GM12878 (cell line): ENCODE measurements at places on chromosomes 7 and 10. TPM values are rescaled to one million over a fixed set of nuclear protein-coding genes. Genes with fewer than 3 reads are reported as not detected.
A peak's percentile ranks its signal among the peaks of the same experiment; 100 is the strongest.

NME8 gene
- polyA plus RNA-seq: 0.20 TPM in 1 of 2 replicates, not detected in the other

GRM8 gene
- polyA plus RNA-seq: 0.46 TPM in 1 of 2 replicates, not detected in the other

RASSF4 gene
- polyA plus RNA-seq: 16.9 and 17.1 TPM in 2 replicates

MKI67 gene
- 143 and 148 TPM in 2 replicates for polyA plus RNA-seq

AKAP9 gene
- polyA plus RNA-seq: 42.0 and 46.8 TPM in 2 replicates

PTPRE gene
- polyA plus RNA-seq: 4.6 and 5.7 TPM in 2 replicates

RAB18 gene
- polyA plus RNA-seq: 98.8 and 101 TPM in 2 replicates

SUN1 gene
- polyA plus RNA-seq: 60.7 and 66.8 TPM in 2 replicates

SFRP5 gene
- polyA plus RNA-seq: not detected in 2 replicates

GRCh38 chr7:154482863-154483262, 430.7 kb downstream of the DPP6 start:
- no peaks in the 10 kb centered on the region for H3K4me1 ChIP-seq
- H3K4me3 ChIP-seq: no peak overlapping the region
- H3K36me3 ChIP-seq: no peaks in the 10 kb centered on the region
- no peak overlapping the region for H3K27ac ChIP-seq

GRCh38 chr10:89458784-89459183, 44.4 kb downstream of the IFIT5 start:
- DNase-seq: no peak
- no peaks in the 10 kb centered on the region for H3K4me1 ChIP-seq
- H3K27me3 ChIP-seq: peaks cover 2% of the 10 kb centered on the region
- H3K36me3 ChIP-seq: no peaks in the 10 kb centered on the region

DNA sequence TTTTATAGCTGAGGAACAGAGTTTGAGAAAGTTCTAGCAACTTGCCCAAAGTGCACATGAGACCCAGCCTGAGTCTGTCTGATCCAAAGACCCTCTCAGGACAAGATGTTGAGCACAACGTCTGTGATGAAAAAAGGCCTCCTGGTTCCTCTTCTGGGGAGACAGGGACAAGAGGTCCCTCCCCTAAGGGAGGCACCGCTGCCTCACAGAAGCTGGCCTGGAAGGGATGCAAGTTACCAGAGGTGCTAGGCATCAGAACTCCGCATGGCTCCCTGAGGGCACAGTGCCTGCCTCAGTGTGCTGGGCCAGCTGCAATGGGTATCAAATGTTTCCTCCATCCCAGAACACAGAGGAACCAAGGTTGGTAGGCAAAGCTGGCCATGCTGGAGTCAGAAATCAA, 302.4 kb downstream of the GRID1 start:
- no peak for DNase-seq
- H3K27ac ChIP-seq: no peak overlapping the region
- H3K4me1 ChIP-seq: no peaks in the 10 kb centered on the region
- no peak overlapping the region for H3K4me3 ChIP-seq
- H3K36me3 ChIP-seq: no peaks in the 10 kb centered on the region

- H3K4me3 ChIP-seq: no peak overlapping the region
- DNase-seq: no peak
- no peak overlapping the region for H3K27ac ChIP-seq
- H3K27me3 ChIP-seq: no peaks in the 10 kb centered on the region
- H3K4me1 ChIP-seq: no peaks in the 10 kb centered on the region
Observed at GRCh38 chr7:51619880-51620279, 303.3 kb upstream of the COBL start.

DNA sequence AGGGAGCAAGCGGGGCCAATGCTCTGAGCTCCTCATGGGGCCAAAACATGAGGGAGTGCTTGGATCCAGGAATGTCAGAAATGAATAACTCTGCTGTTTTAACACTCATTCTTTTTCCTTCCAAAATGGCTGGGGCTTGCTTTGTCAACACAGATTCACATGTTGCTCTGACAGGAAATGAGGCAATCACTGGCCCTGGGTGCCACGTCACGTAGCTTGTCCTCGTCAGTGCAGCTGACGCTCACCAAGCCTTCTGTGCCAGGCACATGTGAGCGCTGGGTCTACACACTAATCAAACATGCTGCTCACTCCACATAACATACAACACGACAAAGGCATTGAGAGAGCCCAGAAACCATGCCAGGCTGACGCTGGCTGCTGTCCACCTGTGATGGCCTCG, 198.9 kb downstream of the WDR37 start:
- H3K4me1 ChIP-seq: no peaks in the 10 kb centered on the region
- H3K4me3 ChIP-seq: no peak overlapping the region
- no peak for DNase-seq
- no peaks in the 10 kb centered on the region for H3K36me3 ChIP-seq
- no peaks in the 10 kb centered on the region for H3K27me3 ChIP-seq

GRCh38 chr10:22253580-22253882, 35.7 kb upstream of the EBLN1 start:
- H3K36me3 ChIP-seq: no peaks in the 10 kb centered on the region
- H3K4me3 ChIP-seq: peak overlapping the region; percentile 79; the same call in 1 of the 2 replicates
- no peak overlapping the region for H3K27ac ChIP-seq
- no peaks in the 10 kb centered on the region; the same call in 1 of the 2 replicates for H3K27me3 ChIP-seq

- no peak overlapping the region for H3K27ac ChIP-seq
- no peak for DNase-seq
- no peak overlapping the region for H3K4me3 ChIP-seq
- H3K4me1 ChIP-seq: no peaks in the 10 kb centered on the region
Observed at GRCh38 chr10:130559547-130559880, 423.3 kb downstream of the GLRX3 start.

GRCh38 chr7:131607291-131608115, 51.1 kb upstream of the PODXL start:
- no peak for DNase-seq
- no peaks in the 10 kb centered on the region for H3K36me3 ChIP-seq
- H3K4me1 ChIP-seq: no peaks in the 10 kb centered on the region
- no peak overlapping the region for H3K4me3 ChIP-seq
- peaks cover 4% of the 10 kb centered on the region; the same call in 1 of the 2 replicates for H3K27me3 ChIP-seq

DNA sequence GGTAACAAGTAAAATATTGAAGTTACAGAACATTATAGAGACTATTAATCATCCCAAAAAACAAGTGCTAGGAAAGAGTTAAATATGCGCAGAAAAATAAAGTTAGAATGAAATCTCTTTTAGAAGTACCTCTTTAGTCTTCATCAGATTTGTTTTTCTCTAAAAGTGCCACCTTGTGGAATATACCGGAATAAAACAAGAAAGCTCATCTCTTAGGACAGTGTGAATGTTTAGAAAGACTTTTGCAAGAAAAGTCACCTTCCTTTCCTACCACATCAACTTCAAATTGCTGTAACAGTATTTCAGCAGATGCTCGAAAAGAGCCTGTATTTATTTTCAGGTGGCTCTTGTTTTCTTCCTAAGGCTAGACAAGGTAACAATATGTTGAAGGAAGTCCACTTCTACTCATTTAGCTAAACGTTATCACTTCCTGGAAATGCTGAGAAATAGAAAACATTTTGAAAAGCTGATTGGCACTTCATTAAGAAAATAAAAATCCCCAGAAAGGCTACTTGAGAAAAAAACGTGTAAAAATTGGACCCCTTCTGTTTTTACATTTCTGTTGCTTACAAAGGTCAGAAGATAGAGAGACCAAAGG, 19.8 kb upstream of the FAM133B start:
- no peak overlapping the region for H3K27ac ChIP-seq
- no peaks in the 10 kb centered on the region for H3K27me3 ChIP-seq
- H3K36me3 ChIP-seq: peaks cover 3% of the 10 kb centered on the region
- no peak for DNase-seq
- H3K4me3 ChIP-seq: no peak overlapping the region

GRCh38 chr10:68781613-68782574, 45.4 kb upstream of the STOX1 start:
- 0 out of 2 replicates have a peak, but pooled peaks cover 6% of the 10 kb centered on the region for H3K4me1 ChIP-seq
- peaks cover 2% of the 10 kb centered on the region for H3K36me3 ChIP-seq
- no peak for DNase-seq
- no peak overlapping the region for H3K27ac ChIP-seq
- no peak overlapping the region for H3K4me3 ChIP-seq

DNA sequence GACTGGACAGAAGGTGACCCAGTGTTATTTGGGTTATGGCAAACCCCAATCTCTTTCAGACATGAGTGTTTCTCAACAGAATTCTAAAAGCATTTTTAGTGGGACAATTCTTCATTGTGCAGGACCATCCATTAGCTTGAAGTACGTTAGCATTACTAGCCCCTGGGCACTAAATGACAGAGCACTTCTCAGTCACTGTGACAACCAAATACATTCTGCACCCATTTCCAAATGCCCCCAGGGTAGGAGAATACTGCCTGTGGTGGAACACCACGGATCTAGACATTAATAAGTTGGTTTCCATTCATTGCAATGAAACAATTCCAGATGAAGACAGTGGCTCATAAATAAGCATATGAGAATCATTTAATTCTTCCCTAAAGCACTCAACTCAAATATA, 102.4 kb upstream of the FRMD4A start:
- no peak overlapping the region for H3K27ac ChIP-seq
- no peak for DNase-seq
- H3K27me3 ChIP-seq: no peaks in the 10 kb centered on the region
- no peaks in the 10 kb centered on the region for H3K4me1 ChIP-seq

- no peak for DNase-seq
- no peak overlapping the region for H3K27ac ChIP-seq
- H3K4me1 ChIP-seq: peaks cover 4% of the 10 kb centered on the region; the same call in 1 of the 2 replicates
Observed at GRCh38 chr10:35328404-35329037, 7.8 kb upstream of the CCNY start.

DNA sequence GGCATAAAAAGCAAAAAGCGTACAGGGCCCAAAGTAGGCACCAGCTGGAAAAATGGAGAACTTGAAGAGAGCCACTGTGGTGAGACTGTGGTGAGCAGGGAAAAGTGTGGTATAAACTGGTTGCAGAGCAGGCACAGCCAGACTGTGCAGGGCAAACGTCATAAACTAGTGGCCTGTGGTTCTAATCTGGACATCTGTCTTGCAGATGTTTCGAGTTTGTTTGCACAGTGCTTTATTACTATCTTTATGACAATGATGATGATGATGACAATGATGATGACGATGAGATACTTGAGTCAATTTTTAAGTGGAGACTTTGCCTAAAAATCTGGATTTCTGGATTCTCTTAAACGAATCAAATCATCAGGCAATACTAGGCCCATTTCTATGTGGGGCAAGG, 45.7 kb downstream of the SEMA3C start:
- no peak overlapping the region for H3K27ac ChIP-seq
- no peak for DNase-seq
- no peaks in the 10 kb centered on the region for H3K36me3 ChIP-seq
- no peak overlapping the region for H3K4me3 ChIP-seq
- H3K27me3 ChIP-seq: no peaks in the 10 kb centered on the region

GRCh38 chr10:58585435-58585834, 72.8 kb downstream of the BICC1 start:
- DNase-seq: no peak
- no peak overlapping the region for H3K27ac ChIP-seq
- no peak overlapping the region for H3K4me3 ChIP-seq
- H3K4me1 ChIP-seq: no peaks in the 10 kb centered on the region

GRCh38 chr10:52783726-52784125, 11.1 kb upstream of the MBL2 start:
- no peaks in the 10 kb centered on the region for H3K4me1 ChIP-seq
- H3K27ac ChIP-seq: no peak overlapping the region
- DNase-seq: no peak
- no peaks in the 10 kb centered on the region for H3K36me3 ChIP-seq

- H3K4me3 ChIP-seq: no peak overlapping the region
- no peaks in the 10 kb centered on the region for H3K4me1 ChIP-seq
- H3K27me3 ChIP-seq: no peaks in the 10 kb centered on the region
- H3K27ac ChIP-seq: no peak overlapping the region
- no peak for DNase-seq
Observed at GRCh38 chr10:8600192-8600591, 545.7 kb downstream of the GATA3 start.

GRCh38 chr7:35513828-35514227, 181.1 kb downstream of the HERPUD2 start:
- H3K27ac ChIP-seq: no peak overlapping the region
- H3K4me1 ChIP-seq: no peaks in the 10 kb centered on the region
- H3K36me3 ChIP-seq: no peaks in the 10 kb centered on the region
- H3K27me3 ChIP-seq: no peaks in the 10 kb centered on the region; the same call in 1 of the 2 replicates
- no peak for DNase-seq

DNA sequence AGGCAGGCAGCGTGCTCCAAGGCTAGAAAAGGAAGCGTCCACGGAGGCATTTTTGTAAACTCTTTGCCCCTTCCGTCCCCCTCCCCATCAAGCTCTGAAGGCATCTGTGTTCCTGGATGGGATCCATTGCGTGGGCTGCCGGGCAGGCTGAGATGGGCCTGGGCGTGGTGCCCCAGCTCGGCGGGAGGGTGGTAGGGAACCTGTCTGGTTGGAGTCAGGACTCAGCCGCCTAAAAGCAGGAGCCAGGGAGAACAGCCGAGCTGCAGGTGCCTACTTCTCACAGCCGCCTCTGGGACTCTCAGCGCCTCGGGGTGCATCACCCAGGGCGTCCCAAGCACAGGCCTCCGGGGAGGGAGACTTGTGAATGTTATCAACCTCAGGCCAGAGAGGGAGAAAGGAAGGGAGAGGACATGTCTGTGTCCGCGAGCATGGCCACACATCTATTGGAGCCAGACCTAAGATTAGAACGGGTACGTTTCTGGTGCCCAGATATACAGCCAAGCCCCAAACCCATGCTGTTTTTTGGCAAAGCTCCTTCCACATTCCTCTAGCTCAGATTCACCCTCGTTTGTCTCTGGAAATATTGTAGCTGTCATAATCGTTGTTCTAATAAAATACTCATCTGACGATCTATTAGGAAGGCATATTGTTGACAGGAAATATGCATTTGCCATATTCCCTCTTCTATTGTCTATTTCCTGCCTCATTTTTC, 48.6 kb upstream of the CTBP2 start:
- no peak overlapping the region for H3K27ac ChIP-seq
- no peaks in the 10 kb centered on the region for H3K27me3 ChIP-seq
- H3K4me3 ChIP-seq: no peak overlapping the region

- peaks cover 27% of the 10 kb centered on the region for H3K4me1 ChIP-seq
- no peaks in the 10 kb centered on the region for H3K36me3 ChIP-seq
- peaks cover 7% of the 10 kb centered on the region; the same call in 1 of the 2 replicates for H3K27me3 ChIP-seq
- DNase-seq: no peak
- H3K4me3 ChIP-seq: peak within 1 kb of the TSS; percentile 23; the same call in 1 of the 2 replicates
Observed at GRCh38 chr7:2687881-2688318, at the start of gene AMZ1. TSS of gene AMZ1 (plus strand) at chr7:2688202. CDS start at chr7:2700452, 12,250 bp downstream.

- DNase-seq: no peak
- H3K36me3 ChIP-seq: no peaks in the 10 kb centered on the region
- peaks cover 38% of the 10 kb centered on the region for H3K4me1 ChIP-seq
- no peaks in the 10 kb centered on the region for H3K27me3 ChIP-seq
- H3K27ac ChIP-seq: peak overlapping the region; percentile 18; the same call in 1 of the 2 replicates
Observed at GRCh38 chr7:2510909-2511768, 8.4 kb upstream of the LFNG start.

GRCh38 chr10:50511492-50512213, 112.1 kb downstream of the SGMS1 start:
- H3K4me3 ChIP-seq: no peak overlapping the region
- H3K27me3 ChIP-seq: no peaks in the 10 kb centered on the region
- H3K4me1 ChIP-seq: peaks cover 58% of the 10 kb centered on the region
- no peaks in the 10 kb centered on the region for H3K36me3 ChIP-seq
